ENCODE measurements at places on chromosomes 7 and 10. TPM values are rescaled to one million over a fixed set of nuclear protein-coding genes. Genes with fewer than 3 reads are reported as not detected.
A peak's percentile ranks its signal among the peaks of the same experiment; 100 is the strongest.

GRCh38 chr10:107894516-107894915 is 730.0 kb upstream of the SORCS1 start:
- H3K27ac ChIP-seq = no peak overlapping the region
- no peaks in the 10 kb centered on the region for H3K27me3 ChIP-seq
- no peak overlapping the region for H3K4me3 ChIP-seq
- no peaks in the 10 kb centered on the region for H3K36me3 ChIP-seq
- DNase-seq = no peak

DNA sequence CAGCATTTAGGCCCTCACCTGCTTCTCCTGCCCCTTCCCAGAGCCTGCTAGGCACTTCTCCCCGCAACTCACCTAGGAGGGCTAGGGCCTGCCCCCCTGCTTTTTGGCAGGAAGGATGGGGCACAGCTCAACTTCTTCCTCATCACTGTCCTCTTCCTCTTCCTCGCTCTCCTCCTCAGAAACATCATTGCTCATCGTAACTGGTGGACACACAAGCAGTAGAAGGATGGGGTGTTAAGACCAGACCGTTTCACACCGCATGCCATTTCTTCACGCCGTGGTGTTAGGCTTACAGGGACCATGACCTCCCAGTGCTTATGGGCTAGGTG is 1.6 kb downstream of the NPM3 start:
- peak overlapping the region; percentile 14 for H3K27ac ChIP-seq
- DNase-seq = no peak
- H3K36me3 ChIP-seq = peaks cover 18% of the 10 kb centered on the region
- no peak overlapping the region for H3K4me3 ChIP-seq
- H3K4me1 ChIP-seq = peaks cover 35% of the 10 kb centered on the region
- H3K27me3 ChIP-seq = no peaks in the 10 kb centered on the region

- H3K27ac ChIP-seq = no peak overlapping the region
- H3K4me1 ChIP-seq = peaks cover 4% of the 10 kb centered on the region
- H3K27me3 ChIP-seq = no peaks in the 10 kb centered on the region
- DNase-seq = peak; percentile 25
- no peaks in the 10 kb centered on the region for H3K36me3 ChIP-seq
Measured at GRCh38 chr7:39184391-39184790, 206.7 kb downstream of the POU6F2 start.

DNA sequence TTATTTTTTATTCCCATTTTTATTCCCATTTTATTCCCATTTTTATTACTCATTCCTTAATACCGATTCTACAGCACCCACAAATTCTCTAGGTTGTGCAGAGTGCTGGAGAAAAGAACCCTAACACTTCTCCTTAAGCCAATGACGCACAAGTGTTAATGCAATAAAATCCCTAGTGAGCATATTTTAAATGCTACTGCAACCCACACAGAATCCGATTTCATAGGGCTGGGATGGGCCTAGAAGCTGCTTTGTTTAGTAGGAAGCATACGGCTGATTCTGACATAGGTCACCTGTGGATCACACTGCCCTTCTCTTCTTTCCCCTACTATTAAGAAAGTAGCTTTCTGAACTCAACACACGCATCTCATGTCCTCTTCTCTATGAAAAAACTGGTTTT is 45.1 kb upstream of the CABCOCO1 start:
- H3K36me3 ChIP-seq = no peaks in the 10 kb centered on the region
- DNase-seq = no peak
- no peaks in the 10 kb centered on the region for H3K27me3 ChIP-seq
- no peak overlapping the region for H3K4me3 ChIP-seq
- H3K4me1 ChIP-seq = peaks cover 28% of the 10 kb centered on the region
- H3K27ac ChIP-seq = no peak overlapping the region

MYO1G gene
- 0.21 TPM for total RNA-seq

All from cardiac muscle cell (in vitro differentiated cells and primary cell).